ENCODE measurements at places on chromosomes 2 and 18.

- no peak overlapping the region for H3K4me3 ChIP-seq
- DNase-seq, result no peak
- H3K27me3 ChIP-seq, result peaks cover 4% of the 10 kb centered on the region
- peaks cover 2% of the 10 kb centered on the region for H3K4me1 ChIP-seq
Observed at GRCh38 chr2:222360146-222360545, 61.3 kb upstream of the PAX3 start.

DNA sequence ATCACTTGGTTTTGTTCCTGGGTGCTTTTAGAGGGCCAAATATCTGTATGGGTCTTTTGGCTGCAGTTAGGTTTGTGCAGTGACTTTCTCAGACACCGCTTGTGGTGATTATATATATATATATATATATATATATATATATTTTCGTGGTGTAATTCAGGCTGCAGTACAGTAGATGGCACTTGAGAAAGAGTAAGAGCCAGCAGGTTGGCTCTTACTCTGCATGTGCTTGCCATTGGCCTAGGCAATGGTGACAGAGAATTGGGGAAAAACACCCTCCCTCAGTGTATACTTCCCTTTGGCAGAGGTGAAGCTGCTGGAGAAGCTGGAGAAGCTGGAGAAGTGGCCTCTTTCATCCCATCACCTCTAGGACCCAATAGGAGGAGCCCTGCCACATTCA lies 22.2 kb upstream of the MYL1 start:
- no peaks in the 10 kb centered on the region for H3K27me3 ChIP-seq
- no peak overlapping the region for H3K4me3 ChIP-seq
- H3K36me3 ChIP-seq, result no peaks in the 10 kb centered on the region
- H3K27ac ChIP-seq, result no peak overlapping the region

DNA sequence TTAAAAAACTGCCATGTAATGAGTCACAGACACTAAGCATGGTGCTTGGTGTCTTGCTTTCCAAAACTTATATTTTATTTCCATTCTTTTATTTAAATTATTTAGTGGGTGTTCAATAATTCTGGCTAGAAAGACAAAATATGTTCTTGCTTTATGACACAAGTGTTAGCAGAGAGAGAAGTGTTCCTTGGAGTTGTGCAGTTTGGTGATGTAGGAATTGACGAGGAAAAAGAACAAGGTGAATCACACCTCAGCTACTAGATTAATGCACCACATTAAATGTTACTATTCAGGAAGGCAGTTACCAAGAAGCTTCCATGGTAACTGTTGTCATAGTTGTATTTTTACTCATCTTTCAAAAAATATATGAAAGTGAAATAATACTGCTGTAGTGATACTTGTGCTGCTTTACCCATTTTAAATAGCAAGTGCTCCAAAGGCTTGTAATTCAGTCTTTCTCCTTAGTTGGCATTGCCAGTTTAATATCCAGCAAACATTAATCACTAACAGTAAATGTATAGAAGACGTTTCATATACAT lies 28.3 kb downstream of the ADAM23 start:
- H3K36me3 ChIP-seq, result no peaks in the 10 kb centered on the region
- no peak overlapping the region for H3K27ac ChIP-seq
- H3K27me3 ChIP-seq, result peaks cover 3% of the 10 kb centered on the region
- no peaks in the 10 kb centered on the region for H3K4me1 ChIP-seq
- DNase-seq, result no peak

GRCh38 chr18:79625924-79626561 lies 53.6 kb upstream of the CTDP1 start:
- peak overlapping the region; percentile 83 for H3K27ac ChIP-seq
- DNase-seq, result no peak
- no peaks in the 10 kb centered on the region for H3K36me3 ChIP-seq
- H3K4me3 ChIP-seq, result peak overlapping the region; percentile 79
- peaks cover 38% of the 10 kb centered on the region for H3K4me1 ChIP-seq

DNA sequence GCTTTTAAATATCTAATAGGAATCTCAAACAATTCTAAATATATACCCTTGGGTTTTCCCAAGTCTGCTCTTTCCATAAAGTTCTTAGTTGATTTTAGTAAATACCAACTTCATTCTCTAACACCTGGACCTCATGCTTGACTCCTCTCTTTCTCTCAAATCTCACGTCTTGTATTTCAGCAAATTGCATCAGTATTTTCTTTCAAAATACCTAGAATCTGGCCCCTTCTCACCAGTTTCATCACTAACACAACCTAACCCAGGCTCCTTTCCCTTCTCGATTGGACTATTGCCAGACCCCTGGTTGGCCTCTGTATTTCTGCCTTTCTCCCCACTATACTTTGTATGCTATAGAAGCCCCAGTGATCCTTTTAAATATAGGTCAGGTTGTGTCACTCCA lies 23.0 kb upstream of the FAM171B start:
- H3K27ac ChIP-seq, result no peak overlapping the region
- DNase-seq, result no peak
- no peaks in the 10 kb centered on the region for H3K4me1 ChIP-seq
- H3K4me3 ChIP-seq, result no peak overlapping the region
- H3K36me3 ChIP-seq, result peaks cover 60% of the 10 kb centered on the region
- H3K27me3 ChIP-seq, result no peaks in the 10 kb centered on the region

DNA sequence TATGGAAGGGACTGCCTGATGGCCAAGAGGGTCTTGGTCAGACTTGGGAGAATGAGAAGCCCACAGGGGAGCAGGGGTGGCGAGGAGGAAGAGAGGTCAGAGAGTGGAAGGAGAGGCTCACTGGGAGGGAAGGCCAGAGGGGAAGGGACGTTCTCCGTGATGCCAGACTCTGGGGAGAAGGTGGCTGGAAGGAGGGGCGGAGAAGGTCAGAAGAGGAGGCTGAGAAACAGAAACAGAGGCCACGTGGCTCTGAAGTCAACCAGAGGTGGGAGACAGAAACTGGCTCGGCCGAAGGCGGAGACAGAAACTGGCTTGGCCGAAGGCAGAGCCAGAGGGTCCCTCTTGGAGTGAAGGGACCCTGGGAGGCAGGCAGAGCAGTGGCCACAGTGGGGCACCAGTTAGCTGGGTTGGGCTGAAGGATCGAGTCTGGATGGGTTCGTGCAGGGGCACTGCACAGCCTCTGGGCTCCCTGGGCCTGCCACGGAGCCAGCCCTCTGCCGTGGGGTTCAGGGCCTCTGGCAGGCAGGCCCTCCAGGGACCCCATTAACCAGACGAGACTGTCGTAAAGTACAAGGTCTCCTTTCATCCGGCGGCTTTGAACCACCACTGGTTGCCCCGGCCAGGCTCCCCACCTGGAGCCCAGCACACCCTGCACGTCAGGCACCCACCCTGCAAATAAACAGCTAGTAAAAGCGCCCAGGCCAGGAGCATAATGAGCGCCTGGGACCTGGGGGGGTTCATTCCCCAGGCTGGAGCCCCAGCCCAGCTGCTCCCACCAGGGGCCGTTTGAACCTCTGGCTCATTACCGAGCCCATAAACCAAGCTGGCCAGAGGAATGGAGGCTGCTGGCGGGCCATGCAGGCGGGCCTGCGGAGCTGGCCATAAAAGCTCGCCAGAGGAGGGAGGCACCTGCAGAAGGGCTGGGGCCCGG lies 218.8 kb downstream of the DYSF start:
- no peaks in the 10 kb centered on the region for H3K36me3 ChIP-seq
- peaks cover 16% of the 10 kb centered on the region for H3K27me3 ChIP-seq
- no peak overlapping the region for H3K4me3 ChIP-seq
- H3K27ac ChIP-seq, result no peak overlapping the region
- H3K4me1 ChIP-seq, result no peaks in the 10 kb centered on the region
- no peak for DNase-seq

GRCh38 chr2:240992572-240993291 lies 5.7 kb upstream of the SNED1 start:
- H3K36me3 ChIP-seq, result no peaks in the 10 kb centered on the region
- no peak overlapping the region for H3K27ac ChIP-seq
- DNase-seq, result no peak
- peaks cover 12% of the 10 kb centered on the region for H3K27me3 ChIP-seq
- no peak overlapping the region for H3K4me3 ChIP-seq
- H3K4me1 ChIP-seq, result peaks cover 2% of the 10 kb centered on the region

DNA sequence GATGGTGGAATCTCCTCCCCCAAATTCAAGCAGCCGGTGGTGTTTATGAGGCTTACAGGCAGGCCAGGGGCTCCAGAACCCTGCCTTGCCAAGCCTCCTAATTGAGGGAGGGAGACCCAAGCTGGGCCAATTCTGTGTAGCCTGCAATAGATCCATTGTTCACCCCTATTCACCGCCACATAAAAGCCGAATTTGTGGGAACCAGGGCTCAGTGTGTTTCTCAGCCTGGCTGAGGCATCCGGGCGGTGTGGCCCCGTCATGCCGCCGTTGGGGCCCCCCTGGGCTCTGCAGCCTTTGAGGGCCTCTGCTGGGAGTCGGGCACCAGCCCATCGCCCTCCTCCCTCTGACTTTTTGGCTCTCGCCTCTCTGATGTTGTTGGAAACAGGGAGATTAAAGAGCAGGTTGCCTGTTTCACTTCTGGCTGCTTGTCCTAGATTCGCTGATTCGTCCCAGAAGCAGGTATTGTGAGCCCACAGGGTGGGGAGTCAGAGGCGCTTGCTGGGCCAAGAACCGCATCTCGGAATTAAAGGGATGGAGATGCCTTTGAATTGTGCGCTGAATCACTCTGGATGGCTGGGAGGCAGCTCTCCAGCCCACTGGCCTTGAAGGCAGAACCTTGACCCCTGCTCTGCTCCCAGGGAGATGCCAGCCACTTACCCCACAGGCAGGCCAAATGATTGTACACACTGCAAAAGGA lies 14.7 kb upstream of the OTOS start:
- H3K27ac ChIP-seq, result no peak overlapping the region
- no peak for DNase-seq

GRCh38 chr2:237055386-237056100 lies 30.1 kb upstream of the COPS8 start:
- DNase-seq, result no peak
- no peak overlapping the region for H3K27ac ChIP-seq
- peaks cover 17% of the 10 kb centered on the region for H3K4me1 ChIP-seq
- no peaks in the 10 kb centered on the region for H3K36me3 ChIP-seq

DNA sequence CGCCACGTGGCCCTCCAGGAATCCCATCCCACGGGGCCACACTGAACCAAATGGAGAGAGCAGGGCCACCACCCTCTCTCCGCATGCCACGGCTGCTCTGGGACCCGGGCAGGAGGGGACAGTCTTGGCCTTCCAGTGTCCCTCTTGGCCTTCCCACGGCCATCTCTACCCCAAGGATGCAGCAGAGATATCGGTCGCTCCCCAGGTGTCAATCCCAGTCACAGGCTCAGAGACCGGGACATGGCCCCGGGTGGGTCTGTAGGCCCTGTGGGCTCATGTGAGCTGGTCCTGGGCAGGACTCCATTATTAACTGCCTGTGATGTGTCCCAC lies 15.3 kb downstream of the CAPN10 start:
- no peaks in the 10 kb centered on the region for H3K4me1 ChIP-seq
- no peak overlapping the region for H3K4me3 ChIP-seq

GRCh38 chr2:1769703-1770422 lies 25.5 kb upstream of the PXDN start:
- peak; percentile 14 for DNase-seq
- no peak overlapping the region for H3K27ac ChIP-seq
- H3K27me3 ChIP-seq, result peaks cover 2% of the 10 kb centered on the region
- H3K4me1 ChIP-seq, result no peaks in the 10 kb centered on the region
- no peak overlapping the region for H3K4me3 ChIP-seq
- no peaks in the 10 kb centered on the region for H3K36me3 ChIP-seq

- H3K36me3 ChIP-seq, result peaks cover 28% of the 10 kb centered on the region
- H3K27ac ChIP-seq, result no peak overlapping the region
- H3K4me1 ChIP-seq, result peaks cover 2% of the 10 kb centered on the region
- no peaks in the 10 kb centered on the region for H3K27me3 ChIP-seq
- DNase-seq, result no peak
Observed at GRCh38 chr18:74731097-74731496, 133.4 kb downstream of the ZNF407 start.

- peak overlapping the region; percentile 18 for H3K27ac ChIP-seq
- DNase-seq, result no peak
- no peak overlapping the region for H3K4me3 ChIP-seq
- no peaks in the 10 kb centered on the region for H3K27me3 ChIP-seq
Observed at GRCh38 chr2:233556881-233557736, 9.5 kb downstream of the USP40 start.

DNA sequence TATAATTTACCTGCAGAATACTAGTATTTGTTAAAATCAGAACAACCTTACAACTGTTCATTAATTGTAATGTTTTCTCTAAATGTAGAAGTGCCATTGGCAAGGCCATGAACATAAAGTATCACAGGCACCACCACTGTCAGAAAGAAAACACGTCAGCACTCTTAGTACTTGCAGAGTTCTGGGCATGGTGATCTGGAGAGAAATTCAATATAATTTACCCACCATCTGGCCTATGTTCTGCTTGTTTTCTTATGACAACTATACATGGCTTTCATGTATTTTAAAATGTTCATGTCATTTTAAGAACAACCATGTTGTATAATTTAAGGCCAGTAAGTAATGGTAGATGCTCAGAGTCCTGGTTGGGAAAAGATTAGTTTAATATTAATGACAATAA lies 114.2 kb upstream of the SULT1C3 start:
- no peak overlapping the region for H3K27ac ChIP-seq
- no peaks in the 10 kb centered on the region for H3K27me3 ChIP-seq
- H3K4me3 ChIP-seq, result no peak overlapping the region
- no peak for DNase-seq
- no peaks in the 10 kb centered on the region for H3K36me3 ChIP-seq

DNA sequence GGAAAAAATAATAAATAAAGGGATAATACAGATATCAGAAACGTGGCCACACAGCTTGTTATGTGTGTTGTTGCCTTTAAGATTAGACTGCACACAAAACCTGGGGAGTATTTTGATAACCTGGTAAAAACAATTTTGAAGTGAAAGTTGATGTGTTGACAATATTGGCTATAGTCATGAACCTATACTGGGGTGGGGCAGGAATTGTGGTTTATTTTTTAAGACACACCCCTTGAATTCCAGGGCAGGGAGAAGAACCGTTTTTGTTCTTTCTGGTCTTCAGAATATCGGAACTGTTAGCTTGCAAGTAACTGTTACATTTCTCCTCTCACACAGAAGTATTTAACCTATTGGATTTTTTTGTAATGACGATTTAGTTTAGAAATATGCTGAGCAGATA lies 80.4 kb downstream of the LIMS1 start:
- peak overlapping the region; percentile 97 for H3K27ac ChIP-seq
- no peak for DNase-seq
- H3K36me3 ChIP-seq, result no peaks in the 10 kb centered on the region

GRCh38 chr2:26605195-26605998 lies 35.8 kb downstream of the CIB4 start:
- no peak overlapping the region for H3K27ac ChIP-seq
- no peak for DNase-seq
- peaks cover 2% of the 10 kb centered on the region for H3K36me3 ChIP-seq
- H3K4me1 ChIP-seq, result peaks cover 9% of the 10 kb centered on the region
- no peak overlapping the region for H3K4me3 ChIP-seq
